SK-N-DZ (cell line): ENCODE measurements at places on chromosomes 1 and 21.

DNA sequence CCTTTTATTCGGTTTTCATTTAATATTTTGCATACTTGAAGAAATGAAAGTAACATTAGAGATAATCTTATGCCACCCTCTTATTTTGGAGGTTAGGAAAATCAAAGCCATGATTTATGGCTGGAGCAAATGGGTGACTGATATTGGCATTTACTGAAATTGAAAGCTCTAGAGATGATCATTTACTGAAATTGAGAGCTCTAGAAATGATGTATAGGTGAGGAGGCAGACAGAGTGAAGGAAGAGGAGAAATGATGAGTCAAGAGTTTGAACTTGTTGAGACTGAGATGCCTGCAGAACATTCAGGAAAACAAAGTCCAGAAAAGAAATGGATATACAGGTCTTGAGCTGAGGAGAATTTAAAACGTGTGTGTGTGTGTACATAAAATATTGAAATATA is 217.6 kb downstream of the LTN1 start:
- no peak for DNase-seq

GRCh38 chr1:192530254-192530653 is 45.3 kb upstream of the RGS1 start:
- DNase-seq: no peak

- DNase-seq: peak; percentile 72
These were observed 2.8 kb downstream of the HES3 start for GRCh38 chr1:6246497-6247467.

GRCh38 chr1:41241749-41242341 is at the start of gene SCMH1:
Gene SCMH1, minus strand, starts transcription at chr1:41242306. Its CDS starts 56,173 bp downstream, at chr1:41186133.
- peak; percentile 29 for DNase-seq

GRCh38 chr1:168374566-168374965 is 93.9 kb downstream of the TBX19 start:
- DNase-seq: no peak

DNA sequence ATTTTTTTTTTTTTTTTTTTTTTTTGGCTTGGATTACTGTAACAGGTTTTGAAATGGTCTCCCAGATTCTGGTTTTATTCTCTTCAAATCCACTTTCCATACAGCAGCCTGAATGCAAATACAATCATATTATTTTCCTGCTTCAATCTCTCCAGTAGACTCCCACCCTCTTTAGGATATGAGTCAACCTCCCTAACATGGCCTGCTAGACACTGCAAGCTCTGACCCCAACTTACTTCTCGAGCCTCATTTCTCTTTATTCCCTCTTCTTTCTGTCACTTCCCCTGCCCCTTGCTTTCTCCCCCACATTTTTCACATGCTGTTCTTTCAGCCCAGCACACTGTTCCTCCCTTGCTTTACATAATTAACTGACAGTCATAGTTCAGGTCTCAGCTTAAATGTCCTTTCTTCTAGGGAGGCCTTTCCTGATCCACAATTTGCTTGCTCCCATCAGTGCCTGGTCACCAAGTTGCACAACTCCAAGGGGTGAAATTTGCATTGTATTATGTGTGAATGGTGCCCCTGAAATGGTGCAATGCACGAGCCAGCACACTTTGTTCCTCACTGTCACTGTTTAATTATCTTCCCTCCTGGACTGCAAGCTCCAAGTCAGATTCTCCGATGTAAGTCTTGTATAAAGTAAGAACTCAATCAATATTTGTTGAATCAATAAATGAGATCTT is 22.1 kb upstream of the IL19 start:
- no peak for DNase-seq

GRCh38 chr21:24423546-24423945 is 1183.7 kb downstream of the MRPL39 start:
- DNase-seq: no peak

- DNase-seq: no peak
These were observed 1.3 kb upstream of the AKT3 start for GRCh38 chr1:243851257-243851756.

- no peak for DNase-seq
These were observed 87.6 kb downstream of the PTPRC start for GRCh38 chr1:198726455-198726854.

DNA sequence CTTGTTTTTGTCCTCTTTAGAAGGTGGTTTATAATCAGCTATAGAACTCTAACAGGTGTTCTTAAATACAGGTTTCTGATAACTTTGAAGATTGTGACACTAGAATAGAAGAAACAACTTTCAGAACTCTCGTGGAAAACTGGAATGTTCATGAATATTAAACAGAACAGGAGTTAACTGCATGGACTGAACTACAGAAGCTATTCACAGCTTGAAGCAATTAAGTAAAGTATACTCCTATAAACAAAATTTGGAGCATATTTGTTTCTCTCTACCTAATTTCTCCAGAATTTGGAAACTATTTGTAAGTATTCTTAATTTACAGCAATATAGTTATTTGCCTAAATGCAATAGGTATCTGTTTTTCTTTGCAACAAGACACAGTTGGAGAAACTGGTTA is 824.8 kb downstream of the ADGRL2 start:
- peak; percentile 4 for DNase-seq

DNA sequence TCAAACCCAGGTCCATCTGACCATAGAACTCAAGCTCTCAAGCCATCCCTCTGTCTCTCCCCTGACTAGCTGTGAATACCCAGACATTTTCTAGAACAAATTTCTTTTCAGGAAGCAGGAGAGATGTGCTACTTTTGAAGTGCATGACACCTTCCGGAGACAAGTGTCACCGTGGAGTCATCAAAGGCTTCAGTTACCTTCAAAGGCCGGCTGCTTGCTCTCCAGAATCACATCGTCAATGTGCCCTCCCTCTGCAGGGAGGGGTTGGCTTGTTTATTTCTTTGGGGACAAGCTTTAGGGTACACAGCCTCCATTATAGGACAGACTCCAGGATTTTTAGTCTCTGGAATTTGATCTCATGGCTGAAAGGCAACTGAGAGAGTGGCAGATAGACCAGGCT is 37.7 kb upstream of the IGSF21 start:
- DNase-seq: no peak

- no peak for DNase-seq
These were observed 116.4 kb downstream of the TBX19 start for GRCh38 chr1:168396940-168397684.

GRCh38 chr1:209850342-209850979 is 22.7 kb downstream of the UTP25 start:
- peak; percentile 56 for DNase-seq

DNA sequence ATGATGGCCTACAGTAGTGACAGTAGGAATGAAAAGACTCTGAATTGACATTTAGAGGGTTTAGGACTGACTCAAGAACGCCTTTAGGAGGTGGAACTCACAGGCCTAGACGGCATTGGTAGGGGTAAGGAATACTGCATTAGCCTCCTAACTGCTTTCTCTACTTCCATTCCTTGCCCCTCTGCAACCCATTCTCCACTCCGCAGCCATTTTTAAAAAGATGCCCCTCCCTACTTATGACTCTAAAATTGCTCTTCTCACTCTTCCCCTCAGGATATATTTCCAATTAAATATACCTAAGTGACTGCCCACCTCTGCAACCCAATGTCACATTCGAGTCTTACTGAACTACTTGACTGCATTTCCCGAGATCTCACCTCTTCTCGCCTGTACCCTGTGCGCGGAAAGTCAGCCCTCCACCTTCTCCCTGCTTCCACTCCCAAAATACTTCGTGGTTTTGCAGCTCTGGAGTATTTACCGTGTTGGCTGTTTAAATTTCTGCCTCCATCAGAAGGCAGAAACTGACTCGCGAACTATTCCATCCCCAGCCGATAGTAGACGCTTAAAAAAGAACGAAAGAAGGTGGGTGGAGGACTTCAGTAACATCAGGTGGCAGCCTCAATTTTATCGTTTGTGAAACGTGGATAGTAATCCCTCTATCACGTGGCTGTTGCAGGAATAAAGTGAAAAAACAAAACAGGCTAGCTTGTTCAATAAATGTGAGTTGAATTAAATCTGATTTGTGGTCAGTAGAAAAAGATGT is 1.1 kb upstream of the YBX1 start:
- peak; percentile 4 for DNase-seq

GRCh38 chr1:16300436-16300835 is 51.8 kb downstream of the FBXO42 start:
- DNase-seq: no peak

GRCh38 chr1:170049176-170049800 is 25.2 kb downstream of the KIFAP3 start:
- no peak for DNase-seq

DNA sequence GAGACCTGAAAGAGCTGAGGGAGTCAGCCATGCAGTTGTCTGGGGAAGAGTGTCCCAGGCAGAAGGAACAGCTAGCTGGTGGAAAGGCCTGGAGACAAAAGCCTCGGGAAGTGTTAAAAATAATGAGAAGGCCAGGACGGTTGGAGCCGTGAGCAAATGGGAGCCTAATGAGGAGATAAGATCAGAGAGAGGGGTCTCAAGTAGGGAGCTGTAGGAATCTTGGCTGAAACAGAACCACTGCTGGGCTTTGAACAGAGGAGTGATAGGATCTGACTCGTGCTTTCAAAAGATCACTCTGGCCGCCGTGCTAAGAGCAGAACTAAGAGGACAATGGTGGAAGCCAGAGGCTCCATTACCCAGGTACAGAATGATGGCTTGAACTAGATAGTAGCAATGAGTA is 1.9 kb upstream of the FOXJ3 start:
- peak; percentile 90 for DNase-seq

- DNase-seq: no peak
These were observed 24.3 kb upstream of the DUSP10 start for GRCh38 chr1:221766210-221766609.

DNA sequence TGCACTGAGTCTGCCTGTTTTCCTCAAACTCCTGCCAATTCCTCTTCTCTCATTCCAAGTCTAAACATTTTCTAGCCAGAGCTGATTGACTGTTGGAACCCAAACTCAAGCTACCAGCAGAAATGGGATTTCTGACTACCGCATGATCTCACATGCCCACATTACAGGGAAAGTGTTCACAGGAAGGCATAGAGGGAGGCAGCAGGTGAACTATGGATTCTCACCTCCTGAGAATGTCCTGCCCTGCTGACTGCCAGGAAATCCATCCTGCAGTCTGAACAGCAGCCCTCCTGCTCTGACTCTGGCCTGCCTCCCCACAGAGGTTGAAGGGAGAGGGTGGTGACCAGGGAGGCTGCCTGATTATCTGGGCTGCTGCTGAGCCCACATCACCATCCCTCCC is 22.5 kb downstream of the IQGAP3 start:
- no peak for DNase-seq

GRCh38 chr1:111236806-111237205 is 9.3 kb downstream of the CHI3L2 start:
- no peak for DNase-seq

DNA sequence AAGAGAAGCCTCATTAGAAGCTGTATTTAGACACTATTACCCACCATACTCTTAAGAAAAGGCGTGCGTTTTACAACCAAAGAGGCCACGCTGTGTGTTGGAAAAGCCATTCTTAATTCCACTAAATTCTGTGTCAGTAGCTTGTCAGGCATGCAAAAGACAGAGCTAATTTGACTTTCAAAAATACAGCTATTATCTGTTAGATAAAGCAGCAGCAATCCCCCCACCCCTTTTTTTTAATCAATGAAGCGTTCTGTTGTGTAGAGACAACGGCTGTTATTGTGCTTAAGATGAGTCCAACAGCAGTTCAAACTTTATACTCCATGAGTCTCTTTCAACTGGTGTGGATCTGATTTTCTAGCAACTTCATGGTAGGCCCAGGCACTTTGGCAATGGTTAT is 43.5 kb downstream of the PLA2G4A start:
- no peak for DNase-seq

DNA sequence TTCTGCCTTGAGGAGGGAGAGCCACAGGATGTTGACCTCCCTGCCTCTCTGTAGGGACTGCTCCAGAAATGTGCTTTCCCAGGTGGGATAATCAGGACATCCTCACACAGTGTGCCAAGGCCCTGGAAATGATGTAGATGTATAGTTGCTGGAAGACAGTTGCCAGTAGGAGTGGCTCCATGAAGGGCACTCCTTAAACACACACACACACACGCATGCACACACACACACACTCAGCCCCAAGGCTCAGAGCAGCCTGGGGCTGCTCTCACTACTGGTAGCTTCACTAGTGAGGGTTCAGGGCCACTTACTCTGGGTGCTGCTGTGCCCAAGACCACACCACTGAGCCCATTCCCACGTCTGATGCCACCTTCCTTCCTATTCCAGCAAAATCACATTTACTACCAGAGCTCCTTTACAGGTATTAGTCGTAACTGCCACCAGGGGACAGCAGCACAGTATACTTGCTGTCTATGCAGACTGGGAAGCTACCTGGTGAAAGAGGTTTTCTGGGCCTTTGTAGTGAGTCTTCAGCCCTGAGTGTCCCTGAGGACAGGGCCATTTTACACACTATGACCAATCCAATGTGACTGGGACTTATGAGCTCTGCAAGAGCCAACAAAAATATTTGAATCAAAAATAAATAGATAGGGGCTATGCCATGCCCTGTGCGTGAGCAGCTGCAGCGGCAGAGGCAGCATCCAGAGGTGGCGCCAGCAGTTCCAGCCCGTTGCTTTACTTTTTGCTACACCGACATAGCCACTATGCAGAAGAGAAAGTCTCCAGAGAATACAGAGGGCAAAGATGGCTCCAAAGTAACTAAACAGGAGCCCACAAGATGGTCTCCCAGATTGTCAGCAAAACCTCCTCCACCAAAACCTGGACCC is 15.0 kb downstream of the CRNN start:
- no peak for DNase-seq

GRCh38 chr1:175572932-175573868 is 170.2 kb downstream of the TNR start:
- no peak for DNase-seq

- DNase-seq: no peak
These were observed 4.3 kb downstream of the GPR88 start for GRCh38 chr1:100542285-100542684.

GRCh38 chr1:156747742-156748669 is 3.5 kb downstream of the HDGF start:
- DNase-seq: no peak

- no peak for DNase-seq
These were observed 87.0 kb downstream of the NCAM2 start for GRCh38 chr21:21085206-21085605.

- no peak for DNase-seq
These were observed 1.8 kb upstream of the GJA4 start for GRCh38 chr1:34790985-34791384.

- no peak for DNase-seq
These were observed at the start of gene RAP1GAP for GRCh38 chr1:21669258-21670058. Gene RAP1GAP, minus strand, starts transcription at chr1:21669357. Its CDS starts 49,325 bp downstream, at chr1:21620032.

DNA sequence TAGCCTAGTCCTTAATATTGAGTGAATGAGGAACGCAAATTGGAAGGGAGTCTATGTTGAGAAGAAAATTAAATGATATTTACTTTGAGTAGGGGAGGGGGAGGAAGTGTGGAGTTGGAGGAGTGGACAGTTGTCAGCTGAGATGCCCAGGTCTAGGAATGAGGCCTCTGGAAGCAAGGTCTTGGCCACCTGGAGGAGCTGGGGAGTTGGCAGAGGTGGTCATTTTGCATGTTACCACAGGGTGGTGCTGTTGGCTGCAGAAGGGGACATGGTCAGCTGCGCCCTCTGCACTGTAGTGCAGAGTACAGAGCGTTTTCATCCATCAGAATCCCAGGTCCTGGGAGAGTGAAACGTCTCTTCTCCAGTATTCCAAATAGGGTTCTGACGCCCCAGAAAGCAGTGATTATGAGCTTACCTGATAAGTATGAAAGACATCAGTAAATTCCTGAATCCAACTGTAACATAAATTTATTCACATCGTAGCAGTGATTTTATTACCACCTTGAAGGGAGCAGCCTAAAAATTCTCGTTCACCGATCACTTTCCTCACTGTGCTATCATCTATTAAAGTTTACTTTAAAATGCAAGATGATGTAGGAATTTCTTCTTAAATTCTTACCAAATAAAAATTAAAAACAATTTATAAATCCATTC is 13.8 kb downstream of the PARK7 start:
- peak; percentile 71 for DNase-seq
